Activated T-helper 1 cell treated with anti-CD3 and anti-CD28 coated beads, Interleukin-2, amount 50 U/mL, for 16 hours (primary cell): ENCODE measurements at places on chromosomes 16 and 17.

DNA sequence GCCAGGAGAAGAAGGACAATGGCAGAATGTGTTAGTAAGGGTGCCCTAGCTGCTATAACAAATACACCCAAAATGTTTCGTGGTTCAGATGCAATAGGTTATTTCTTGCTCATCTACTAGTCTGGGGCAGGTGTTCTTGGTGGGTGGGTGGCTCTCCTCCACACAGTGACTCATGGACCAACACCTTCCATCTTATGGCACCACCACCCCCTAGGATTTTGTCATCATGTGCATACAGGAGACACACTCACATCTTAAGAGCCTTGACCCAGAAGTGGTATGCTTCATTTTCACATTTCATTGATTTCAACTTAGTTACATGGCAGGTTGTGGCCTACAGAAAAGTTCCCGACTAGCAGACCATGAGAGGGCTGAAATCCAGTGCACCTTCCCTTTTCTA lies 114.7 kb downstream of the AMFR start:
- no peak for DNase-seq

DNA sequence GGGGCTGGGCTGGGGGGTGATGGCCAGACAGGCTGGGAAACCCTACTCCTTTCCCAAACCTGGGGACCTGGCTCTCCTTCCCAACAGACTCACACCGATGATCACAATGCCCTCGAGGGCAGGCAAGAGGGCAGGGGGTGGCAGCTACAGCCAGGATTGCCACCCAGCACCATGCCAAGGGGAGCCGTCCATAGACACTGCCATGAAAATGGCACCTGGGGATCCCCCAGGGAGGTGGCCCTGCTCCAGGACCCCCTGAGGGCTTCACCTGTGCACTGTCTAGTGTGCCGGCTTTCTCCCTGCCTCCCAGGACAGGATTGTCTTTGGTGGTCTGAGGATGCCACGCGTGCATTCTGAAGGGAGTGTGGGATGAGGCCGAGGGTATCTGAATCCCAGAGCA lies 24.6 kb downstream of the RPH3AL start:
- no peak for DNase-seq

GRCh38 chr17:74960570-74961342 lies 11.8 kb downstream of the HID1 start:
- DNase-seq: no peak

GRCh38 chr17:50840311-50840851 lies 5.0 kb downstream of the WFIKKN2 start:
- DNase-seq: no peak

DNA sequence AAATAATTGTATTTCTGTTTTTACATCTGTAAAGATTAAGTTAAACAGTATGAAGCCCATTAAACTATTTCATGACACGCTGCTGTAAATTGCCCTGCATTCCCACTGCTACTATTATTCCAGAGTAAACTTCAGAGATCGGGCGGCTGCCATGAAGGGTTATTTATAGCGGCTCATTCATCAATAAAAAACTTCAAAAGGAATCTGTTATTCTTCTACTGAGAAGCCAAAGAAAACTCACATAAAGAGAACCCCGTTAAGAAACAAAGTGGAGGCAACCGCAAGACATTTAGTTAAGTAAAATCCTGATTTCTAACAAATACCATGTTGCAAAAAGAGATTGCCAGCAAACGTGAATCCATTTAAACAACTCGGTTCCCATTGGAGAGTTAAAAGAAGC lies 16.4 kb downstream of the FOXL1 start:
- DNase-seq: no peak

DNA sequence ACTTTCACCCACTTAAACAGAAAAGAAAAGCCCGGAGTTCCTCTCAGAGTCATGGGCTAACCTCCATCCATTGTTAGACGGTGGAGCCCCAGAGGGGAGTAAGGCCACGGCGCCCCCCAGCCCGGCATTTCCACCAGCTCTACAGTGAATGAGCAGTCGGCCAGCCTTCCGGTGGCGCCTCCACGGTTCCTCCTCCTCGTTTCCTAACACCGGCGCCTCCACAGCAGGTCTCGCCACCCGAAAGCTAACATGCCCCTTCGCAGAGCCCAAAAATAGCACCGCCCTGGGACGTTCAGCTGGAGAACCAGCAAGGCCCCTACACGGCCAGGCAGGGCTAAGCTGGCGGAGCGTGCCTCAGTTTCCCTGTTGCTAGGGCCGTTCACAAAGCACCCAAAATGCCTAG lies 858 bp downstream of the MMD start:
- peak; percentile 10 for DNase-seq

DNA sequence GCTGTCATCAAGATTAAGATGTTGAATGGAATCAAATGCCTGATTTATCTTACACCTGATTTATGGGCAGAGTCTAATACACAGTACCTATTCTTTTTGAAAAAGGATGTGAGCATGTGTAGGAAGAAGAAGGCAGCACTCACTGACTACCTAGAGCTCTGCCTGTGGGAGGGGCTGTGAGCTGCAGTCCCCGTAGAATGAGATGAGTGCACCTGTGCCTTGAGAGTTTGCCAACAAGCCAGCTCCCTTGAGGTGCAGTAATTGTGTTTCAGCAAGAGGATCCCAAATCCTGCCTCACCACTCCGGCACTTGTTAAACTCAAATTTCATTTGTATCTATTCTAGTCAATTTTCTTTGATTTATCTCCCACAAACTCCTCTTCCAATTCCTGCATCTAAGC lies 46.0 kb downstream of the CDH11 start:
- DNase-seq: no peak

GRCh38 chr16:162271-162991 lies 3.3 kb upstream of the HBM start:
- no peak for DNase-seq

DNA sequence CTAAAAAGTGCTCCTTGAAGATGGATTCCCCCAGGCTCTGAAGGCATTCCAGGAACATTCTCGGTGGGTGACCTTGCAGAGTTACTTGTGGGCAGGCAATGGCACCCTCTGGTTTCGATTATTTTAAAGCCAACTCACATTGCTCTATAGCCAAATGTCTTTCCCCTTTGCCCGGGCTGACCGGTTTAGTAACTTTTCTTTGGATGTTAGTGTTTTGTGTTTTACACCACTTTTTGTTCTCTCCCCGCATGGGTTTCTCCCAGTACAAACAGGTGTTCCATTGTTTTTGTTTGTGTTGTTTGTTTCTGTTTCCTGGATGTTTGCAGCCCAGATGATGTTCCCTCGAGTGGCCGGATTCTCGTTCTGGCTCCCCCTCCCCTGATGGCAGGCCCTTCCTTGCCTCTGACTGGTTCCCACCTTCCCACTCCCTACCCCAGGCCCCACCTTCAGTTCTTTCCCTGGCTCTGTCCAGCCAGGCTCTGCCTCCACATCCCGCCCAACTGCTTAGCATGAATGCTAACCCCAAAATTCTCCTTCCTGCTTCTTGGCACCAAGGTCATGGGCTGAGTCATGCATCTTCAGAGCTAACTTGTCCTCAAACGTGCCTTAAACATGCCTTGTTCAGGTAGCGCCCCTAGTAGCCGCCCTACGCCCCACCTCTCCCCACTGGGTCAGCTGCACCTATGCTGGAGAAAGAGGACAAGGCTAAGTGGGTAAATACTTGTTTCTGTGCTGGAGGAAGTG lies 40.6 kb downstream of the ELAC2 start:
- DNase-seq: no peak

GRCh38 chr17:50853781-50854180 lies 12.4 kb downstream of the TOB1 start:
- no peak for DNase-seq

DNA sequence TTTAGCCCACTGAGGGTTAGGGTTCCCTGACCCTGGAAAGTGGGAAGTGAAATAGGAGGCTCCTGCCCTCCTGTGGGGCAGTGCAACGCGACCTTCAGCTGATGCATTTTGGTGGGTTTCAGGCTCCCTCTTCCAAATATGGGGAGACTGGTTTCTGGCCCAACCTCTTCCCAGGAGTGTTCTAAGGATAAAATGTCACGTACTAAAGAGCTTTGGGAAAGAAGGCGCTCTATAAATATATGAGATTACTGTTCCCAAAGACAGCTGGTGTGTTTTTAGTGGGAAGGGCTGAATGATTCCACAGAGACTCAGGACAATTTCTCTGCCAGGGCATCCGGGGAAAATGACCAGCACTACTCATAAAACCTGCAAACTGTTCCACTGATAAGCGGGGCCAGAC lies 9.8 kb downstream of the SLC35B1 start:
- no peak for DNase-seq

DNA sequence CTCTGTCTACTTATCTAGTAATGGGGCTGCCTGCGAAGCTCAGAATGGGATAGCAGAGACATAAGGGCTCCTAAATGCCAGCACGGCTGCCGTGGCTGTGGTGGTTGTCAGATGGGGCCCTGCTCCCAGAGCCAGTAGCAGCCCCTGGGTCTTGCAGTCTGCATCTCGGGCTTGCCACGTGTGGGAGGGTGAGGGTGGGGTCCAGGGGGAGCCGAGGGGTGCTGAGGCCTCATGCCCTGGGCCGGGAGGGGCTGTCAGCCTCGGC lies 88.8 kb upstream of the GSE1 start:
- no peak for DNase-seq

DNA sequence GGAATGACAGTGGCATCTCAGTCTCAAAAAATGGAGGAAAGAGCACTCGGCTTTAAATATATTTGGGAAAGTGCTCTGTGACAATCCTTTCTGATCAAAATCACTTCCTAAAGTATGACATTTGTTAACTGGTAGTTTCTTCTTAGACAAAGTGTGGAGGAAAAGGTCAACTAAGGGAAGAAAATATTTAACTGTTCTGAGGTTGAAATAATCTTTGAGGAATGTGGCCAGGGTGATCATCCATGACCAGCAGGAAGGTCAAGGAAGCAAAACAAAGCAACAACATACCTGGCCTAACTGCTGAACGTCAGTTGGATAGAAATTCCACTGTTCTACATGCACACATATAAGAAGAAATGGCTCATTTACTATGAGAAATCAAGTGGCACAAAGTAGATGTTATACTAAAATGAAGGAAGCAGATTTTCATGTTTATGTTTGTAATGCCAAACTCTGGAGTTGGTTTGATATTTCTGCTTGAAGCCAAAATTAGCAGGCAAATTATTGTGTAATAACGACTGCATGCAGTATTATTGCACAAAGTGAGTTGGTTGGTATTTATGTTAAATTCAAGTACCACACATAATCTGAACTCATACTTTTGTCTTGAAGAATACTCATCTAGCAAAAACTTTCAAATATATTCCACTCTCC lies 87.3 kb upstream of the CORO6 start:
- DNase-seq: no peak

DNA sequence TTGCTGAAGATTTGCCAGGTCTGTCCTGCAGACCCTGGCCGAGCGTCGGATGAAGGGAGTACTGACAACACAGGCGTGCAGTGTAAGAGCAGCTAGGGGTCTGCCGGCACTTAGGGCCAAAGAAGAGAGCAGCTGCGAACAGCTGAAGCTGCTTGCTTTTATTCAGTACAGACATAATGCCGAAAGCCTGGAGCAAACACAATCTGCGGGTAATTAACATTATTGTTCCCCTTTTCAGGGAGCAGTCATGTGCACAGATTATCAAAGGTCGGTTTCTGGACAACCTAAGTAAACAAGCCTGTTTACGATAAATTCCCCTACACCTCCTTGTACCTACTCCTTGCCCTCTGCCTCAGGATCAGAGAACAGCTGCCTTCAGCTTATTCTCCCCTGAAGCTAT lies 12.0 kb upstream of the KRT23 start:
- no peak for DNase-seq

DNA sequence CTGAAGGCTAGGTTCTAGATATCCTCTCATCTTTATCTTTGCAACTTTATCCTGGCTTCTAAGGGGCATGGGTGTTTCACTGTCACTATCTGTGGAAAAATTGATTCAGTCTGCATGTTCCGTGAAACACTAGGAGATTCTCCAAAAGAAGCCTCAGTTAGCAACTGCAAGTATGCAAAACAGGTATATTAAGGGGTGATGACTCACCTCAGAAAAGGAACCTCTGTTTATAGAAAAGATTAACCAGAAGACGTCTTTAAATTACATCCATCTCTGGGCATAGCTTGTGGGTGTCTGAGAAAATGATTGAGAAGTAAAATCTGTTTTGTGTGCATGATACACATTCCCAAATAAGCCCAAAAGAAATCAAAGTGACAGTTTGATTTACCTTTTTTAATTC lies 353.8 kb upstream of the HSBP1 start:
- DNase-seq: no peak

GRCh38 chr17:29683481-29683880 lies 60.8 kb upstream of the CORO6 start:
- no peak for DNase-seq

- DNase-seq: no peak
These were observed 6.6 kb downstream of the CAPN15 start for GRCh38 chr16:534135-534534.

GRCh38 chr17:48526608-48527546 lies 3.9 kb downstream of the HOXB1 start:
- DNase-seq: no peak

- DNase-seq: no peak
These were observed 17.9 kb downstream of the ACSM3 start for GRCh38 chr16:20781697-20782096.

DNA sequence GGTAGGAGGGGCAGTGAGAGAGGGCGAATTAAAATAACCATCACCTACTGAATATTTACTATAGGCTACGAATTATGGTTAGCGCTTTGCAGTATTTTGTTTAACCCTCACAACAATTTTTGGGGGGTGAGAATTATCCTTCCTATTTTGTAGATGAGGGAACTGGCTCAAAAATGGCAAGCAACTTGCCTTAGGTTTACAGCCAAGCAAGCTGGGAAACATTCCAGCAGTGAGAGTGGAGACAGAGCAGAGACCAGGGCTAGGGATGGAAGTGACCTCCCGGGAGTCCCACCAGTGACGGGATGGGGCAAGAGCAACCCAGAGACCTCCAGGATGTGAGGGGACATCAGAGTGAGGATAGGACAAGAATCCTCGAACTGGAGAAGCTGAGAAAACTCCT lies 352 bp upstream of the VMO1 start:
- DNase-seq: no peak

- DNase-seq: no peak
These were observed 28.6 kb upstream of the XYLT1 start for GRCh38 chr16:17499223-17499902.

GRCh38 chr17:42111265-42111636 lies 1.3 kb downstream of the DHX58 start:
- DNase-seq: no peak

- no peak for DNase-seq
These were observed 220.6 kb upstream of the CHMP6 start for GRCh38 chr17:80770881-80771611.

DNA sequence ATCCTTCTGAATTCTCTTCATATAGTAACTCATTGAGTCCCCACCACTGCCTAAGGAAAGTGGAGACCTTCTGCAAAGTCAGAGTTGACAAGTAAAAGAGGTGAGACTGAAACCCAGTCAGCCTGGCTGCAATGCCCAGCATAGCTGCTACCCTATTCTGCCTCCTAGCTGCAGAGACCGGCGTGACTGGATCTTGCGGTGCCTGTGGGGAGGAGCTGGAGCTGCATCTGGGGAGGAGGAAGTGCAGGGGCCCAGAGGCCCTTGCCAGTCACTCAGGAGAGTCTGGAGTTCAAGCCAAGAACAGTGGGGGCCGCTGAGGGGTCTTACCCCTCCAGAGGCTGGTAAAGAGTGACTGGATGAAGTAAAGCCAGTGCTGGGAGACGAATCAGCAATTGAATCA lies 35.0 kb upstream of the ZNF423 start:
- DNase-seq: no peak
